ENCODE measurements at places on chromosomes 1 and 21.

GRCh38 chr1:184036517-184036949 is 995 bp downstream of the COLGALT2 start:
- no peak for DNase-seq

DNA sequence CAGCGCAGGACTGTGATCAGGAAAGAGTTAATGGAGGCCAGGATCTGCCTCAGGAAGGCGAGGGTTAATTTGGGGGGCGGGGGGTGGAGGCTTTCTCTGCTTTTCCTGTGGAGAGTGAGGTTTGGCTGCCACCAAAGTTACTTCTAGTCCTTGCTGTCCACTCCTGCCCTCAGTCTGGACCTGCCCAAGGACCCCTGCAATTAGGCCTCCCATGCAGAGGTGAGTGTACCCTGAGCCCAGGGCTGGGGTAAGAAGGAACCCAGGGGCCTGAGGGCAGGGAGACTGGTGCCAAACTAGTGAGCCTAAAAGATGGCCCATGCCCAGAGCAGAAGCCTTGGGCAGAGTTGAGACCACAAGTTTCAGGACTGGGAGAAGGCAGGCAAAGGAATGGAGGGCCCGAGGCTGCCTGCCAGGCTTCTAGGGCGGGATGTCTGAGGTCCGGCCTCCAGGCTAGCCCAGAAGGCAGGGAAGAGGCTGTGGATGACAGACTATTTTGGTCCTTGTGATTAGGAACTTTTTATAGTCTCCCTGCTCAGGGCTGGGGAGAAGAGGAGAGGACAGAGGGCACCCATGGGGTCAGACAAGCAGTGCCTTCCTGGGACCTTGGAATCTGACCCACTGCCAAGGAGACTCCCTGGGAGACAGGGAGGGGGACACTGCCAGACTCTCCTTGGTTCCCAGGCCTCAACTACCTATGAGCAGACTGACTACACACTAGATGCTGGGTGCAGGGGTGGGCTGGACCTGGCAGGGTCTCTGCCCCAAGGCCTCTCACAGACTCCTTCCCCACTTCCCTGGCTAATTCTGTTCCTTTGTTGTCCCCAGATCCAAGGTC is at the start of gene FAM110D:
TSS of gene FAM110D (plus strand) at position 172 of the 835 bp plus-strand sequence. CDS start 2,213 bp downstream, outside the sequence.
- DNase-seq: no peak

GRCh38 chr1:15195420-15196052 is 42.0 kb downstream of the TMEM51 start:
- DNase-seq: no peak

DNA sequence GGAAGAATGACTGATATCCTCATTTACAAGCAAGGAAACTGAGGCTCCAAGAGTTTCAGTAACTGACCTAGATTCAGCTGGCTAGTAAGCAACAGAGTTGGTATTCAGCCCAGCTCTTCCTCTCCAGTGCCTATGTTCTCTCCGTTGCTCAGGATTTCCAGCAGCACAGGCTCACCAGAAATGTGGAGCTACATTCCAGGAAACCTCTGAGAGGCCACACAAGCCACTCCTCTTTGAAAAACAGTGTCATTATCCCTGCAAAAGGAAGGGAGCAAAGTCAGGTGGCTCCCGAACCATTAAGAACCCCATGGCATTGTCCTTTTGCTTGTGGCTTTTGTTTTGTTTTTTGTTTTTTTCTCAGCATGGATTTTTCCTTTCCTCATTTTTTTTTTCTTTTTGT is 40.6 kb upstream of the DUSP10 start:
- DNase-seq: no peak

GRCh38 chr1:203048555-203049051 is 22.3 kb downstream of the PPFIA4 start:
- no peak for DNase-seq

DNA sequence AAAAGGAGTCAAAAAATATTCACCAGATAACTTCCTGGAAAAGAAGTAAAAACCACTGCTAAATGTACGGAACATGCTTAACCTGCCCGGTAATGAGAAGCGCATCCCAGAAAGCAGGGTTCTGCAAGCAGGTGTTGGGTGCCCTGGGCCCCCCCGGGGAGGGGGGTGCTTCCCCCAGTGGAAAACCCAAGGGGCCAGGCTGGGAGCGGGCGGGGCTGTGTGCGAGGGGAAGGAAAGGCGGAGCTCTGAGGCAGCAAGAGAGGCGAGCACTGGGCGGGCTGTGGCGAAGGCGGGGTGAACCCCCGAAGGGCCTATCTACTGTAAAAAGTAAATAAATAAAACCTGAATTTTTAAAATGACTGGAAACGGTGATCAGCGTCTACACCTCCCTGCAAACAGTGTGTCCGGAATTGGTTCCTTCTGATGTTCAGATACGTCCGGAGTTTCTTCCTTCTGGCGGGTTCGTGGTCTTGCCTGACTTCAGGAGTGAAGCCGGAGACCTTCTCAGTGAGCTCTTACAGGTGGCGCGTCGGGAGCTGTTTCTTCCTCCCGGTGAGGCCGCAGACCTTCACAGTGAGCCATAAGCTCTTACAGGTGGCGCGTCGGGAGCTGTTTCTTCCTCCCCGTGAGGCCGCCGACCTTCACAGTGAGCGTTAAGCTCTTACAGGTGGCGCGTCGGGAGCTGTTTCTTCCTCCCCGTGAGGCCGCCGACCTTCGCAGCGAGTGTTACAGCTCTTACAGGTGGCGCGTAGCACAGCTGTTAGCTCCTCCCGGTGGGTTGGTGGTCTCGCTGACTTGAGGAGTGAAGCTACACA is 13.4 kb downstream of the FTCD start:
- no peak for DNase-seq

- DNase-seq: no peak
Observed at GRCh38 chr1:173771560-173771959, 52.9 kb upstream of the DARS2 start.

GRCh38 chr1:219626865-219627264 is 14.0 kb upstream of the ZC3H11B start:
- DNase-seq: no peak

DNA sequence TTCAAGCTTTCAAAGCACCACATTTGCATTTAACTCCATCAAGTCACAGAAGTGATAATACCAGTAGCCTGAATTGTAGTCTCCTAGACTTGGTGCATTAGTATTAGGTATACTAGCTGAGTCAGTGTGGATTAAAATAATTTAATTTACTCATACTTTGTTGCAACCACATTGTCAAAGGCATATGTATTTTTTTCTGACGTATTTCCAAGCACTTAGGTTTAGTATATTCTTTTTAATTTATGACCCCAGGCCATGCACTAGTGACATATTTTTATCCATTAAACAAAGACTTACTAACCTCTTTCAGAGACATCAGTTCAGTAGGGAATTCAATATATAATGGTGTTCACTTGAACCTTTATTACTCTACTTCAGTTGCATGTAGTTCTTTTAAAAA is 1894.5 kb downstream of the NCAM2 start:
- no peak for DNase-seq

DNA sequence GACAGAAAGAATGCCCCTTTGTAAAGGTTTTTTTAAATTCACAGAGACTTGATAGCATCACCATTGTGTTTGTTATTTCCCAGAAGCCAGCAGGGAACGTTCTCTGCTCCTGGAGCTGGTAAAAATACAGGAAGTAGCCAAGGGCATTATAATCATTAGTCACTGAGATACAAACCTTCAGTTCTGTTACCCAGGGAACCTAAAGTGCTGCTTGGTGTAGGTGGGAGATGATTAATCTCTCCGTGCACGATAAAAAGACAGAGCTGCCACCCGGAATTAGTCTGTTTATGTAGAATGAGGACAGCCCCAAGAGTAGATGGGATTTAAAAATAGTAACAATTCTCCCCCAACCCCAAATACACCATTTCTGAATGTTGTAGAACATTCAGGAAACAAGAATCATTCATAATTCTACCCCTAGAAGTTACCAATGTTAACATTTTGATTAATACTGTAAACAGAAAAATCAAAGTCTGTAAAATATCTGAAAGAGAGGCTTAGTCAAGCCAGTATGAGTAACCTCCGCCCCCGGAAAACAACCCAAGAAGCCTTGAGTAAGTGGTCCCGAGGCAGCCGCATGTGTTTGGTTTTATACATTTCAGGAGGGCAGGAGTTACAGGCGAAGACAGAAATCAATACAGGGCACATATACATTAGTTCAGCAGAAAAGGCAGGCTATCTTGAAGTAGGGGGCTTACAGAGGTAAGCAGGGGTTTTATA is 45.3 kb upstream of the CTBS start:
- DNase-seq: peak; percentile 21

- no peak for DNase-seq
Observed at GRCh38 chr1:154859786-154860155, 10.3 kb downstream of the KCNN3 start.

DNA sequence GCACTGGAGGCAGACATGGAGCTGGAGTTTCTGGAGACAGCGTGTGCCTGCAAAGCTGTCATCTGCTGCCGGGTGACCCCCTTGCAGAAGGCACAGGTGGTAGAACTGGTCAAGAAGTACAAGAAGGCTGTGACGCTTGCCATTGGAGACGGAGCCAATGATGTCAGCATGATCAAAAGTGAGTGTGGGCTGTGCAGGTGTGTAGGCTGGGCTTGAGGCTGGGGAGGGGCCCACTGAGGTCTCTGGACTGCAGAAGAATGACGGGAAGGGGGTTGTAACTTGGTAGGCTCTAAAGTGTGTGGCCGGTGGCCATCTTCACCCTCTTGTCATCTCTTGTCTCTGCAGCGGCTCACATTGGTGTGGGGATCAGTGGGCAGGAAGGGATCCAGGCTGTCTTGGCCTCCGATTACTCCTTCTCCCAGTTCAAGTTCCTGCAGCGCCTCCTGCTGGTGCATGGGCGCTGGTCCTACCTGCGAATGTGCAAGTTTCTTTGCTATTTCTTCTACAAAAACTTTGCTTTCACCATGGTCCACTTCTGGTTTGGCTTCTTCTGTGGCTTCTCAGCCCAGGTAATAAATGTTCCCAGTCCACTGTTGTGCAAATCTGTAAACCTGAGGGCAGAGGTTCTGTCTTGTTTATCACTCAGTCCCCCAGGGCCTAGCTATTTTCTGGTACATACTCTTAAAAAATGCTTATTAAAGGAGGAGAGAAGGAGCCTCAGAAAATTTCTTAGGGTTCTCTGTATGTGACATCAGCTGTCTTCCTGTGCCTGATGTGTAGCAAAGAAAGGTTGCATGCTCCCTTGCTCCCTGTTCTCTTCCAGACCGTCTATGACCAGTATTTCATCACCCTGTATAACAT is 19.9 kb downstream of the ATP8B2 start:
- no peak for DNase-seq

- DNase-seq: peak; percentile 82
Observed at GRCh38 chr1:93909146-93910050, at the start of gene GCLM. GCLM (minus strand) TSS chr1:93909430; CDS start chr1:93909163, 267 bp downstream.

DNA sequence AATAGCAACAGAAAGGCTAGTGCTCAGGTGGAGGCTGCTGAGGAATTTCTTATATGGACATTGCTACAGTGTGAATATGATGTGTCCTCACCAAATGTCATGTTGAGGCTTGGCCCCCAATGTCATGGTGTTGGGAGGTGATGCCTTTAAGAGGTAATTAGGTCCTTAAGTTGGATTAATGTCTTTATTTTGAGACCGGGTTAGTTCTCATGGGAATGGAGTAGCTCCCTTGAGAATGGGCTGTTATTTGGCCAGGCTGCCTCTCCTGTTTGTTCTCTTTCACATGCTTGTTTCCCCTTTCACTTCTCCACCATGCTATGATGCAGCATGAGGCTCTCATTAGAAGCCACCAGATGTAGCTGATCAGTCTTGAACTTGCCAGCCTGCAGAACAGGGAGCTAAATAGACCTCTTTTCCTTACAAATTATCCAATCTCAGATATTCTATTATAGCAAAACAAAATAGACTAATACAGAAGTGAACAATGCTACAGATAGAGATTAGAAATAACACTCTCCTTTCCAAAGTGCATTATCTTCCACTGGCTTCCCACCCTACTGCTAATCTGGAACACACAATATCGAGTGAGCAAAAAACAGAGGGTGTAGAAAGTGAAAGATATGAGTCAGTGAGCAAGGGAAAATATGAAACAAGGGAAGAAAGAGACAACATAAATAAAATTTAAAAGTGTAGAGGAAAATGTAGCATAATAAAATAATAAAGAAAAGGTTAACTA is 160.2 kb downstream of the NTMT2 start:
- no peak for DNase-seq

- DNase-seq: no peak
Observed at GRCh38 chr1:30912224-30912623, 3.7 kb upstream of the SDC3 start.

- no peak for DNase-seq
Observed at GRCh38 chr21:42343101-42343500, 7.7 kb downstream of the TFF2 start.

- DNase-seq: no peak
Observed at GRCh38 chr1:84303314-84303830, 1.9 kb downstream of the SAMD13 start.

- no peak for DNase-seq
Observed at GRCh38 chr1:147169171-147169570, 3.1 kb downstream of the PRKAB2 start.

DNA sequence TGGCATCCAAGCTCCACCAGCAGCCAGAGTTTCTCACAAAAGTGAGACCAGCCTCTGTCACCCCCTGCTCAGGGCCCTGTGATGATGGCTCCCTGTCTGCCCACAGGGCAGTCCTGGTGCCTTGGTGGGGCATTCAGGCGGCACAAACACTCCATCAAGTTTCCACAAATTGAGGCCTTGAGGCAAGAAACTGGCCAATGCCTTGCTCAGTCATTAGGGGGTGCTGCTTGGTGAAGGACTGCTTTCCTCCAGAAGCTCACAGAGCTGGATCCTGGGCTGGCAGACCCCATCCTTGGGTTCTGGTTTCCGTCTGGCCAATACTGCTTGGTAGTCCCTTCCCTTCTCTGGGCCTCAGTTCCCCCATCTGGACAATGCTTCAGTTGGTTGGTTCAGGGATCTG is 12.5 kb upstream of the AHDC1 start:
- DNase-seq: no peak

DNA sequence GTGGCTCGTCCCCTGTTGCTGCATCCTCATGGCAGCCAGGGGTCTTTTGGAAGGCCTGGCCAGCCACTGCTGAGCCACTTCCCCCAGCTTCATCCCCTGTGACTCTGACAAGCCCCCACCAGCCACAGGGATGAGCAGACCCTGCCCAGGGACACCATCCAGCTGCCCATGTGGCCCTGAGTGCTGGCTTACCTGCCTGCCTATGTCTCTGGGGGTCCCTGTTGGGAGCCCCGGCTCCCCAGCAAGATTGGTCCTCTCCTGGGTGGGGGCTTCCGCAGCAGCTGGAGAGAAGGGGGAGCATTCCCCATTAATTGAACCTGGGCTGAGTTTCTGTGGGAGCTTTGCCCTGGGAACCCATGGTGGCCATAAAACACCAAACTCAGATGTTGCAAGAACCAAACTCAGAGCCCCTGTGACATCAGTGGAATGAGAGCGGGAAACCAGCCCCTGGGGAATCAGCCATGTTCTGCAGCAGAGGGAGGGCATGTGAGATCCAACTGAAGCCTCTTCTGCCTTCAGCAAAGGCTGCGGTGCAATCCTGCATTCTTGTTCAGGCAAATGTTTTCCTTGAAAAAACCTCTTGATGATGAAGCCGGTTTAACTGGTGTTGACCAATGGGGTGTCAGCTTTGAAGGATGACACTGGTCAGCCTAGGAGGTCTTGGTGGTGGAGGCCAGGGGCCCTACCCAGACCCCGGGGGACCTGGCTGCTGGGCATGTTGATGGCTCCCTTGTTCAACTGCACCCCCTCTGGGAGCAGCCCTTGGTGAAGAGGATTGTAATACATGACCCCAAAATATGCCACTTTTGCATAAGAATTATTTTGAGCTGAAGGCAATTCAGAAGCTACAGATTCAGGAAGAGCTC is 28.3 kb upstream of the COL18A1 start:
- no peak for DNase-seq

- no peak for DNase-seq
Observed at GRCh38 chr1:4710592-4711415, 56.4 kb downstream of the AJAP1 start.

GRCh38 chr1:172733815-172734214 is 74.9 kb downstream of the FASLG start:
- no peak for DNase-seq

- DNase-seq: no peak
Observed at GRCh38 chr1:26317612-26318337, at the start of gene CD52. CD52 (plus strand) TSS chr1:26317958; CDS start chr1:26318018, 60 bp downstream.
